Inflammatory macrophage treated with lipopolysaccharide for 4 hours (primary cell): ENCODE measurements at places on chromosomes 16 and 17.

DNA sequence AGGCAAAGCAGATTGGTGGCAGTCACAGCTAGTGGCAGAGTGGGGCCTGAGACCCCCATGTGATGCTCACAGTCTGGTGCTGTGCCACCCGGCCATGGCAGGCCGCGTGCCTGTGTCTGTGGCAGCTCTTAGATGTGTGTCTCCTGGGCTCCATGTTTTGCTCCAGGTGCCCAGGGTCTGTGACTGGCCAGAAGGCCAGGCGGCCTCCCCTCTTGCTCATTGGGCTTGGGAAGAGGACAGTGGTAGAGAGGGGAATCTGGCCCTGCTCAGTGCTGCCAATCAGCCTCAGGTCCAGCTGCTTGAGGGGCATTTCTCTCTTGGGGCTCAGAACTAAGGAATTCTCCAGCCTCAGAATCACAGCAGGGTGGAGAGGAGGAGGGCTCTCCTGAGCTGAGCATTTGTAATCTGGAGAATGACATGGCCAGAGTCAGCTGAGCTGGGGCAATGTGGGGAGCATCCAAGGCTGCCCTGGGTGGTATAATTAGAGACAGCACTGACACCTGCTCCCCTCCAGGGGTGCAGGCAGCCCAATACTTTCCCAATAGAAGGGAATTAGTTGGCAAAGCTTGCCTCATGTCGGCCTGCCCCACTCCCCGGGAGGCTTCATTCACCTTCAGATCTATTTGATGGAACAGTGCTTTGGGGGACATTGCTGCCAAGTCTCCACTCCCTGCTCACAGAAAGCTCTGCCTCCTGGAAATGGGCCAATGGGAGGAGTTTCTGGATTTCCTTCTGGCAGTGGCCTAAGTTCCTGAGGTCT lies 2.7 kb upstream of the LASP1NB start:
- peak; percentile 15 for DNase-seq

DNA sequence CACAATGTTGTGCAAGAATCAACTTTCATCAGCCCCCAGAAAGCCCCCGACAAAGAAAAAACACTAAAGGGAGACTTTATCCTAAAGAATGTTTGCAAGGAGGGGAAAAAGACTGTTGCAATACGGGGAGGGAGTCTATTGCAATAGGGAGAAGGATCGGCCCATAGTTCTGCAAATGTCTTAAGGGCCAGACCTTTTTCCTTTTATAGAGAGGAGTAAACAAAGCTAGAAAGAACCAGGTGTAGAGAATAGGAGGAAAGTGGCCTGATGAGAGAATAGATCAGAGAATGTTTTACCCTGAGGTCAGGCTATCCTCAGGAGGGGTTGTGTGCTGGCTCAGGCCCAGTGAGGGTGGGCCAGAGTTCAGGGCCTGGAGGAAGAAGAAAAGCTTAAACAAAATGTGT lies 8.7 kb upstream of the CAVIN1 start:
- no peak for DNase-seq

GRCh38 chr17:21200590-21201297 lies 13.2 kb downstream of the TMEM11 start:
- DNase-seq: no peak

GRCh38 chr16:13397126-13397525 lies 495.7 kb downstream of the SHISA9 start:
- DNase-seq: no peak

- DNase-seq: no peak
Observed at GRCh38 chr17:35523296-35523695, 14.2 kb downstream of the SLFN12L start.

- no peak for DNase-seq
Observed at GRCh38 chr17:66230922-66231591, 1.8 kb upstream of the APOH start.

DNA sequence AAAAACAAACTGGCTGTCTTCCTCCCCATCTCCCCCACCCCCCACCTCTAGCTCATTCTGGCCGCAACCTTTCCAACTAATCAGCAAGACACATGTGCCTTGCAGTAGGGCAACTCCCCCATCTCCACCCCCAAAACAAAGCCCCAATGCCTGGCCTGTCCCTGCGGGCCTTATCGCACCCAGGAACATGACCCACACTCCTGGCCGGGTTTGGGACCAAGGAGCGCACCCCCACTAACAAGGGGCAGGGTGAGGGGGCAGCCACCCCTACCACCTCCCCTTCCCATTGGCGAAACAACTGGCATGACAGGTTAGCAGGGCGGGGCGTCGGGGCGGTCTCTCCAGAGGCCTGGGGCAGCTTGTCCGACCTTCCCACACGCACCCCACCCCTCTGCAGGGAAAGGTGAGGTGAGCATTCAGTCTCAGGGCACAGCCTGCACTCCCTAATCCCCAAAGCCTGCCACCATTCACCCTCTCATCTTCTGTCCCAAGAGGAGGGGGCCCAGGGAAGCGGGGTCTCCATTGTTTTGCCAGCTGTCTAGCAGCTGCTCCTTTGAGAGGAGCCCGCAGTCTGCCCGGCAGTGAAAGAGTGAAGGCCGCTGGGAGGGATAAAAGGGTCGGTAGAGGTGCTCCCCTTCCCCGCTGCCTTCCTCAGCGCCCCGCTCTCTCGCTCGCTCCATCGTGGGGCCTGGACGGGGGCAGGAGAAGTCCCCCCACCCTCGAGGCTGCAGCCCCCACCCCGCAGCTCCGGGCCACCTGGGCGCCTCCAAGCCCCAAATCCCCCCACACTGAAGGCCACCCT lies 765 bp downstream of the MYO18A start:
- no peak for DNase-seq

DNA sequence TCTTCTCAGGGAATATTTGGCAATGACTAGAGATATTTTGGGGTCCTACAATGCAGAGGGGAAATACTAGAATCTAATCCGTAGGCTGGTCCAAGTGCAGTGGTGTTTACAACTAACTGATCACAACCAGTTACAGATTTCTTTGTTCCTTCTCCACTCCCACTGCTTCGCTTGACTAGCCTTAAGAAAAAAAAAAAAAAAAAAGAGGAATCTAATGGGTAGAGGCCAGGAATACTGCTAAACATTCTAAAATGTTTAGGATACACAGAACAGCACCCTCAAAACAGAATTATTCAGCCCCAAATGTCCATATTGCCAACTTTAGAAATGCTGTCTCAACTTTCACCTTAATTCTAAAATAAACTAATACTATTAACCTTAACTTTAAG lies 49.0 kb upstream of the SKAP1 start:
- DNase-seq: no peak

DNA sequence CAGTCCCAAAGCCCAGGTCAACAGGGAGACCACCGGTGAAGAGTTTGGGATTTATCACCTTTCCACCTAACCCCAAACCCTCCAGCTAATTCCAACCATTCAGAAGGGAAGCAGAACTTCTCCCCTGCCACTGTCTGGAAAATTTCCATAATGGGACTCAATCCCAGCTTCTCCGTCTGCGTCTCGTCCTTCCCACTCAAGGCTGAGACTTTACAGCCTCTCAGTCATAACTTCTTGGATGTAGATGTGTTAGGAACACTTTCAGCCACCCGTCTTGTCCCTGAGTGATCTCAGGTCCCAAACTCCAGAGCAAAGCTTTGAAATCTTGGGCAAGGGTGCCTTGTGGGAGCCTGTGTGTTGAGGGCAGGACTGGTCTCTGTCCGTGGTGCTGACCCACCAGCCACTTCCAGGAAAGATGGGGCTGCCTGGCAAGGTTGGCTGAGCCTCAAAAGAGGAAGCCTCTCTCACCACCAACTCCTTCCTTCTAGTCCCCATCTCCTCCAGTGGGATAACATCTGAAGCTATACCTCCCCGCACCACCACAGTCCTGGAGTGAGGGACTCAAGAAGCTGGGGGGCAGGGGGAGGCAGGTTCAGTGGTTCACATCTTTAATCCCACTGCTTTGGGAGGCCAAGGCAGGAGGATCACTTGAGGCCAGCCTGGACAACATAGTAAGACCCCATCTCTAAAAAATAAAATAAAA lies 9.3 kb downstream of the GAS2L2 start:
- DNase-seq: peak; percentile 16

DNA sequence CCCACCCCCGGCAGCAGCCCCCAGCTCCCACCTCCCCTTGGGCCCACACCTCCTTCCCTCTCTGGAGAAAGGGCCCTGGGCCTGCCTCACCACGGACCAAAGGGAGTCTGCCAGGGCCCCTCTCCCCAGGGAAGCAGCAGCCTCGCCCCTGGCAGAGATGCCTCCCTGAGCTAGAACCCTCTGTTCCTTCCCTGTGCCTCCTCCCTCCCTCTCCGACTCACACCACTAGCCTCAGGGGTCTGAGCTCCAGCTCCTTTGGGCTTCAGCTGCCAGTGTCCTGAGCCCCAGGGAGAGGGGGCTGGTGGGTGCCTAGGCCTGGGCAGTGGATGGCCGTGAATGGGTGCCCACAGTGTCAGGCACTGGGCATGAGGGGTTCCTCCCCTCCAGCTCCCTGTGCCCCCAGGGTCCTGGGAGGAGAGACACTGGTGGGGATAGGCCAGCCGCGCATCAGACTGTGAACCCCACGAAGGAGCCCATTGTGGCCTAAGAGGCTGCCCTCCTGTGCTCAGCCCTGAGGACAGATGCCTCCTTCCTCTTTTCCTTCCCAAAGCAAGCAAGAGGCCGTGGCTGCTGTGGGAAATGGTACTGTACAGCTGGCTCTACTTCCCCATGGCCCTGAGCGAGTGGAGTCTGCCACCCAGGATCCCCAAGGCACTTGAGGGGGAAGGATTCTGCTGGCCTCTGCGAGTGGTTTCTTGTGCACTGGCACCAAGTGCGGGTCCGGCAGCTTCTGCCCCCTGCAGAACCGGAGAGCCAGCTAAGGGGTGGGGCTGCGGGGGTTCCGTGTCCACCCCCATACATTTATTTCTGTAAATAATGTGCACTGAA lies 20.7 kb downstream of the MMP15 start:
- DNase-seq: peak; percentile 46

- DNase-seq: peak; percentile 59
Observed at GRCh38 chr16:15572329-15573001, 70.5 kb downstream of the MARF1 start.

GRCh38 chr17:39753514-39754160 lies 15.9 kb downstream of the GRB7 start:
- no peak for DNase-seq

- DNase-seq: no peak
Observed at GRCh38 chr16:68382296-68382718, 66.0 kb downstream of the SMPD3 start.

DNA sequence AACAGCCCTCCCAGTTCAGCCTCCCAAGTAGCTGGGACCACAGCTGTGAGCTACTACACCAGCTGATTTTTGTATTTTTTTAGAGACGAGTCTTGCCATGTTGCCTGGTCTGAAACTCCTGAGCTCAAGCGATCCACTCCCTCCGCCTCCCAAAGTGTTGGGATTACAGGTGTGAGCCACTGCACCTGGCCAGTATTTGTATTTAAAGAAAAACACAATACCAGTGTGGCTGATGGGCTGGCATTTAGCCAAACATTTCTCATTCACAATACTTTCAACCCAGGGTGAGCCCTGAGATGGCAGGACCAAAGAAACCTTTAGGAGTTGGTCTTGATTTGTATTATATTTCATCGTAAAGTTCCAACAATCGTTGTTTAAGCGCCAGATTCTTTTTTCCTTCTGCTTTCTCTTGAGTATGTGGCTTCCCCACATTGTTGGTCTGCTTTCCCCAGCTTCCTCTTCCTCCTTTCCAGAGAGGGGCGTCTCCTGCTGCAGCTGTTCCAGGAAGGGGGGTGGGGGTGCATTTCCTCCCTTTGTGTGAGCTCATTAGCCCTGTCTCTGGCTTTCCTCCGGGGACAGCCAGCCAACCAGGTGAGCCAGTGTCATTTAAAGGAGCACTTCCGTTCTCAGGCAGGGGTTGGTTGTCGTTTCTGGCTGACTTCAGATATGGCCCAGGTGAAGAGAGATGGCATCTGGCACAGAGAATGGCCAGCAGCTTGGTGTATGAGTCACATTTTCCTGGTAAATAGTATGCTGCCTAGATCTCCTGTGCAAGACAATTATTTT lies 79.9 kb downstream of the GPRC5B start:
- DNase-seq: peak; percentile 56

DNA sequence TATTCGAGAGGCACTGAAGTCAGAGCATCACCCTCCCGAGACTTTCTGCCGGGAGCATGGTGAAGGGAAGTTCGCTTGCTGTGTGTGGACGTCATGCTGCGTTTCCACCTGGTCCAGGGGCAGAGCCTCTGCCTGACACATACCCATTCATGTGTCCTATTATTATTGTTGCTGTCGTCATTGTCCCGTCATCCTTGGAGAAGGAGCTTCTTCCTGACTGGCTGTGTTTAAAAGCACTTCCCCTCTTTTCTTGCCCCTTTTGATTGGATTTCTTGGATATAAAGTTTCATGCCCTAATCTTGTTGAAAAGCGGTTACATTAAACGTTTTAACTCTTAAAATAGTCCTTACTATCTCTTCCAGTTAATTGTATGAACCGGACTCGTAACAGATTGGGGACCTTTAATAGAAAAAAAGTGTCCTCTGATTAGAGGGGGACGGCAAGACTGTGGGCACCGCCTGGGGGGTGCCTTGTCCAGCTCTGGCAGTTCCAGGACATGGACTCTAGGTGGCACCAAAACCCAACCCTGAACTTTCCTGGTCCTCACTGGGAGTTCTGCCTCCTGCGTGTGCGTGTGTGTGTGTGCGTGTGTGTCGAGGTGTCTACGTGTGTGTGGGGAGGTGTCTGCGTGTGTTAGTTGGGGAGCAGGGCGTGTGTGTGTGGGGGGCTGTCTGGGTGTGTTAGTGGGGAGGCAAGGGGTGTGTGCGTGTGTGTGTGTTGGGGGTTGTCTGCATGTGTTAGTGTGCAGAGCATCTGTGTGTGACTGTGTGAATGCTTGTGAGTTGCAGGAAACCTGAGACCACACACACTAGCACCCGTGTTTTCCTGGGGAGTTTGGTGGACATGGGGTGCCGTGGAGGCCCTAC lies 133.3 kb upstream of the CIBAR2 start:
- peak; percentile 32 for DNase-seq

GRCh38 chr16:2096853-2097595 lies 38.7 kb downstream of the PKD1 start:
- no peak for DNase-seq

DNA sequence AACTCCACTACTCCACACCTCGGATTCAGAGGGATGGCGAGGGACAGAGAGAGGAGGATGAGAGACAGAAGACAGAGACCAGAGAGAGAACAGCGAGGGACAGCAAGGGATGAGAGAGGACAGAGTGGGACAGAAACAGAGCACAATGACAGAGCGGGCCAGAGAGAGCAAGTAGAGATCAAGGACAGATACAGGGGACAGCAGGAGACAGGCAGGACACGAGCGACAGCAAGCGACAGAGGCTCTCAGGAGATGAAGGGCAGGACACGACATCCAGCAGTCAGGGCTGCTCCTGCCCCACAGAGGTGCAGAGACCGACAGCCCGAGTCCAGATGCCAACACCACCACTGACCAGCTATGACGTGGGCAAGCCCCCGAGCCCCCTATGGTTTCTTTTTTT lies 14.9 kb downstream of the CORO7 start:
- DNase-seq: no peak
